Spinal cord (tissue), 10 donors: ENCODE measurements at places on chromosomes 2 and 18.

DNA sequence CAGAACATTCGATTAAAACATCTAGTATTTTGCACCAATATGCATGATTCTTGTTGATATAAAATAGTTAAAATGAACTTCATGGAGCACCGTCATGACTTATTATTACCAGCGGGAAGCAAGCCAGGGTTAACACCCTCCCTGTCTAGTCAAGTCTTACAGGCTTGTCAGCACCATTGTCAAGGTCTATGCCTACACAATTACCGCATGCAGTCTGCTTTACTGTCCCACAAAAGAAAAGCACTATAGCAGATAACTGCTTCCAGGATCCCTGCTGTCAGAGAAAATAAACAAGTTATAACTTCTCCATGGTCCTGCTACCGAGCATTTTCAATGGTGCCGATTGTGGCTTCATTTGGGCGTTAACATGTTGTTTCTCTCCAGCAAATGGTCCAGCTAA, 968.0 kb upstream of the FAM98A start:
- DNase-seq = no peak

GRCh38 chr2:160876765-160877164, 283.5 kb upstream of the TANK start:
- DNase-seq = no peak

DNA sequence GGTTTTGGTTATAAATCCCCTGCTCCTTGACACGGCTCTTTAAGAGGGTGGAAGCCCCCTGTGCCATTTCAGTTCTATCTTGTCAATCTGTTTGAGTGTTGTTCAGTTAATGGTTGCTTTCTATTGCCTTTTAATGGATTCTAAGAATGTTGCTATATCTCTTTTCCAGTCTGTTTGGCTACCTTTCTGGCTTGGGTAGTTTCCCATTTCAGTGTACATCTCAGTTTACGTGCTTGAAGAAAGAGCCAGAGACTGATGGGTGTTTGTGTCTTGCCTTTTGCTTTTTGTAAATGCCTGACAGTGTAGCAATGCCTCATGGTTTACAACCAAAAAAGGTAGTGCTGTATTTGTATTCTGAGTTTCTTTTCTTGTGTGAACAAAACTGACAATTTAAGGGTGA, 45.3 kb downstream of the SPATS2L start:
- DNase-seq = peak; percentile 36

DNA sequence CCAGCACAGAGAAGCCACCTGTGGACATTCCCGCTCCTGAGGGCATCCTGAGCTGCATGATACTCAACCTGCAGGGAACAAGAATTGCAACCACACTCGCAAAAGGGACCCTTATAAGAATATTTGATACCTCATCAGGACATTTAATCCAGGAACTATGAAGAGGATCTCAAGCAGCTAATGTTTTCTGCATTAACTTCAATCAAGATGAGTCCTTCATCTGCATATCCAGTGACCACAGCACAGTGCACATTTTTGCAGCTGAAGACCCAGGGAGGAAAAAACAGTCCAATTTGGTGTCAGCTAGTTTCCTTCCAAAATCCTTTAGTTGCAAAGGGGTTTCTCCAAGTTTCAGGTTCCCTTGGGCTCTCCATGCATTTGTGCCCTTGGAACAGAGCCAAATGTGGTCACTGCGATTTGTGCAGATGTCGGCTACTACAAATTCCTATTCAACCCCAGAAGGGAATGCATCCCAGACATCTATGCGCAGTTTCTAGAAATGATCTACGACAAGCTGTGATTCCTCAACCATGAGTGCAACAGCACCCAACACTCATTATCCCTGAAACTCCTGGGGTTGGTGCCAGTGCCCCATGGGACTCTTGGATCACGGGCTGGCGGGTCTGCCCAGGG, 23.3 kb upstream of the FHOD3 start:
- DNase-seq = no peak

- DNase-seq = no peak
These were observed 38.6 kb downstream of the RAMP1 start for GRCh38 chr2:237898057-237898414.

GRCh38 chr2:227717687-227718567, at the start of gene SLC19A3:
Gene SLC19A3 (minus strand): TSS chr2:227718028. CDS start chr2:227702318, 15,710 bp downstream.
- DNase-seq = peak; percentile 81

DNA sequence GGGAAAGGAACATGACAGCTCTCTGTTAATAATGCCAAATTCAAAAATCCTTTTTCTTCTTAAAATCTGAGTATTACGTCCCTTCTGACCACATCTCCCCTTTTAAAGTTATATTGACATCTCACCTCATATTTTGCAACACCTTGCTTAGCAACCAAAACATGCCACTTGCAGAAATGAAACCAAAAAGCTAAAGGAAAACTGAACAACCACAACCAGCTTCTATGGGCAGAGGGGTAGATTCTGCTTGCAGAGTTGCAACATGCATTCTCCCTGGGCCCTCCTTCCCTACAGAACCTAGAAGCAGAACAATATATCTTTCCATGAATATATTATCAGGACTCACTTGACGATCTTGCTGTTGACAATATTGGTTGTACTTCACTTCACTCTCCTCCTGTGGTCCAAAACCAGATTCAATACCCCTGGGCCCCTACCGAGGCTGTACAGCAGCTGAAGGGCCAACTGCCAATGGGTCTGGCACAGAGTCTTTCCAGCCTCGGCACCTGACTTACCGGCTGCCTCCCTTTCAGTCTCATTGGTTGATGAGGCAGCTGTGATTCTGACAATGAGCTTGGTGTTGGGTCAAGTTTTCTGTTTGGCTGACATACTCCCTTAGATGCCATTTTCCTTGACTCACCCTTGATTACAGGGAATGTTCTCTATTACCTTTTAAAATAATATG, 616.6 kb downstream of the ZEB2 start:
- peak; percentile 38 for DNase-seq

DNA sequence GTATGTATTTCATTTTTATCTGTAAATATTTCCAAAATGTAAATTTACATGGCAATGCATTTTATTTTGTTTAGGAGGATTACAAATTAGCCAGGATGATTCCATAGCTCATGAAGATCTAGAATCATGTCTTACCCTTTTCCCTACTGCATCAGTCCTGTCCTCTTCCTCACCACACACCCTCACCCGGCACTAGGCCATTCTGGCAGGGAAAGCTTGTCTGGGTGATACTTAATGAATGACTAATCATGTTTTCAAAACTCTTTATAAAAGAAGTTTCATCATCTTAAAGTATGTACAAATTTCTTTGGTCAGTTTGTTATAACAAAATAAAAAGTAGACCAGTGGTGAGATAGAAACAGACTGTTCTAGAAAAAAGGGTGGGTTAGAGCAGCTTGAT, 283.3 kb upstream of the VWC2L start:
- no peak for DNase-seq

DNA sequence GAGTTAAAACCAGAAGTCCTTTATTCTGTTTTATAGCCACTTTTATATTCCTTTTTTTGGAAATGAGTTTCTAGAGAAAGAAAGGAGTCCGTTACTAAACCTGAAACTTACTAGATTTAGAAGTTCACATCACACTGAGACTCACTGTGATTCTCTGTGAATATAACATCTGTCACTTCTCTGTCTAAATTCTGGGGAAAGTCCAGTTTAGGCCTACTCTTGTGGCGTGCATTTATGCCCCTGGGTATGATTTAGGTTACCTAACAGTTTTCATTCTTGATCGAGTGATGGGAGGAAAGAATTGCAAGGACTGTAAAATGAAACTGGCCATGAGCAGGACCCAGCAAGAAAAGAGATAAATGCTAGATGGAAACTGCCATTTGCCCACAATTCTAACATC, 449.6 kb downstream of the SPAG16 start:
- DNase-seq = no peak

DNA sequence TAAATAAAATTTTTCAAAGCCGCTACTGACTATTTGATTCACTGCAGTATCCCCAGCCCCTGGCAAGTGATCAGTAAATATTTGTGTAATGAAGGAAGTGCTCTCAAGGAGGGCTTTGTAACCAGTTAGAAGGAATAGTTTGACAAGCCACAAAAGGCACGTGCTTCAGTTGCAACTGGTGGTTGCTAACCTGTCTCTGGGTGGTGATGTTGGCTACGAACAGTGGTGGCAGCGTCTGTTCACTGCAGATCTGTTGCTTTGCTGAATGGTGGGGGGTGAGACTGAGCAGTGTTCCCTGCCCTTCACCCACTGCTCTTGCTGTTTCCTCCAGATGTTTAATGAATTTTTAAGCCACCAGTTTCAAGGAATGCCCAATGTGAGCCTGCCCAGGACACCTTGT, 73.9 kb upstream of the SIX2 start:
- no peak for DNase-seq

GRCh38 chr2:102336502-102336945, 19.1 kb upstream of the IL18R1 start:
- DNase-seq = no peak

DNA sequence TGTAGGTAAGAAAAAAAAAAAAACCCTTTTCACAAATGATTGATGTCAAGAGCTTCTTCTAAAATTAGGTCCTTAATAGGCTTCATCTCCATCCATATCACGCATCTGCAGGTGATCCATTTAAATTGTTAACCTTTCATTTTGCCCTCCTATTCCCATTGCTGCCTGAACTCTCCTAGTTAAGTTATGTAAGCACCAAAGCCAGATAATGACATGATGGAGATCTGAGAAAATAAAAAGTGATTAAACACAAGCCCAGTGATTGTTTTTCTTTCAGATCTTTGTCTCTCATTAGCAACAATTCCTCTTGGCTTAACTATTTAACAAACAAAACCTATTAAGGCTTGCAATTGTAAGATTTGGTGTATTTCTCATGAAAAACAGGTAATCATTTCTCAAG, 20.0 kb downstream of the LANCL1 start:
- DNase-seq = no peak
